ENCODE measurements at places on chromosomes 1 and 21.

DNA sequence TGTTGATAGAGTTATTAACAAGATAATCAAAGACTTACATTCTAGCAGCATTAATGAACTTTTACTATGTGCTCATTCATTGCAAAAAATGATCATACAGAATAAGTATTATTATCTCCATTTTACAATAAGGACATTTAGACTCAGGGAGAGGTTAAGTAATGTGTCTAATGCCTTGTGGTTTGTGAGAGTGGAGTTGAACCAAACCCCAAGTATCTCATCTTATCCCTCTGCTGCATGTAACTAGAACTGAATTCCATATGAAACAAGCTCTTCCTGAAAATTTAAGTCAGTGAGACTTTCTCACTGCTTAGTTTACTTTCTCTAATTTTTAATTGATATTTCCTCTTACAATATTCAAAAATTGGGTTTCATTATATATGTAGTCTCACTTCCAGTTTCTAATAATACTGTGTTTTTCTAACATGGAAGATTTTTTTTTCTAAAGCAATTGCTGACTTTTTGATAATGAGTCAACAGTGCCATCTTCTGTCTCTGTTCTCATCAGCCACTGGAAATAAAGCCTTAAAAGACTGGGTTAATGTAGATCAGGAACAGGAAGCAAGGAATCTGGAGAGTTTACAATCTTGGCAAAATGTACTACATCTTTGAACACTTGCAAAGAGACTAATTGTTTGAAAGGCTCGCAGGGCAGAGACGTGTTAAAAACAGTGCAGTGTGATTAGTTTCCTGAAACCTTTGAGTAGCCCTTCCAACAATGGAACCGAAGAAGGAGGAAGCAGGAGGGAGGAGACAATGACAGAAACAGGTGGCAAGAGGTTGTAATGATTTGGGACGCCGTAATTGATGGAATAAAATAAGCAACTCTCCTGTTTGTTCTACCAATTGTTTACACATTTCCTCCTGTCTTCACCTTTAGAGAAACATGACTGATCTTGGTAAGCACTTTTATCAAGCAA is 567.6 kb downstream of the MRPL39 start:
- DNase-seq = no peak

DNA sequence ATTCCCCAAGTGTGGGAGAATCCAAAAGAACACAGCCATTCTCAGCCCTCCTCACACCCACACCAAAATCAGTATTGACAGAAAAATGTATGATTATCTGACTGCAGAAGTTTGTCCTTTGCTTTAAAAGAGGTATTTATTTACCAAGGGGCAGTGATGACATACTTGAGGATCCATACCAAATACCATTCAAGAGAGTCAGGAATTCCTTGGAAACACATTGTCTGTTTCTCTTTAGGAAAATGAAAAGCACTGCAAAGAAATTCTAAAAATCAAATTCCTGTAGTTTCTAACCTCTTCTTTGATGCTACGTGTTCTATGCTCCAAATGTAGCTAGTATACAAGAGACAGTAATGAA is 509.6 kb upstream of the CXADR start:
- DNase-seq = no peak

DNA sequence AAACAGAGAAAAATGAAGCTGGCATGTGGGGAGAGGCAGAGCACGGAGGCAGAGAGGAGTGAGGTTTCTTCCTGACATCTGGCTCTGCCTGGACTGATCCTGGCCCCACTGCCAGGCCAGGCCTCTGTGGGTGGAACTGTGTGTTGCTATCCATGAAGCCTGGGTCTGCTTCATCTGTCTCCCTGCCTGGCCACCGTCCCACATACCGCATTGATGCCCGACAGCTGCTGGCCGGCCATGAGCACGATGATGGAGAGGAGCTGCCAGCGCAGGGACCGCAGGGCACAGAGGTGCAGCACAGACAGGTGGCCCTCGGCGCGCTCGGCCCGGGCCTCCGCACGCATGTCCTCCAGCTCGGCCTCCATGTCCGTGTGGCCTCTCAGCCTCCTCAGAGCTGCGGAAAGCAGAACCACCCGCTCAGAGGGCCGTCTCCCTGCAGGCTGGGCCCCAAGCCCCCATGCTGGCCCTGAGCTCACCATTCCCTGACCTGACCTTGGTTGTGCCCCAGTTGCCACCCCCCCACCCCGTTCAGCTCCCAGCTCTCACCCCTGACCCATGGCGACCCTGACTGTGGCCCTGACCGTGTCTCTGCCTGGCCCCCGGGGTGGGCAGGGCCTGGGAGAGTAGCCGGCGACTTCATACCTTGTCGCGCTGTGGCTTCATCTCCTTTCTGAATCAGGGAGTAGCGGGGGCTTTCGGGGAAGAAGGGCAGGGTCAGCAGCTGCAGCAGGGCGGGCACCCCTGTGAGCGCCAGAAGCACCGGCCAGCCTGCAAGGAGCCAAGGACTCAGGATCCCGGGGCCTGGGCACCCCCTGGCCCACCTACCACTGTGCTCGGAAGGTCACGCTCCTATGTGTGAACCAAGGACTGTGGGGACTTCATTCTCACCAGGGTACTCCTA is 11.5 kb downstream of the SLC2A7 start:
- no peak for DNase-seq

DNA sequence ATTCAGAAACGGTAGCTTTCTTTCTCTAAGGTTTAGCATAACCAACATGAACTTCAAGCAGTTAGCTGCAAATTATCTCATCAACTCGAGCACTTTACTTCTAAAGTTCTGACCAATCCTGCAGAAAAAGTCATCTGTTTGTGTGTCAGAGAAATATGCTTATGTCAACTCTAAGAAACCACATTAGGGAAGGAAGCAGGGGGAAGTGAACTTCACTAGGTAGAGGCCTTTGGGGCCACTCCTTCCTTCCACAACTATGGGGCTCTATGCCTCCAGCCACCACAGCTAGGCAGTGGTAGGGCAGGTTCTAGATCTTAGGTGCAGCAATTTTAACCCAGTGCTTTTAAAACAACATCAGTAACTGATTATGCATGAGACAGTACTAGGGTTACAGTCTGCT is 375.9 kb downstream of the DSCAM start:
- DNase-seq = no peak

DNA sequence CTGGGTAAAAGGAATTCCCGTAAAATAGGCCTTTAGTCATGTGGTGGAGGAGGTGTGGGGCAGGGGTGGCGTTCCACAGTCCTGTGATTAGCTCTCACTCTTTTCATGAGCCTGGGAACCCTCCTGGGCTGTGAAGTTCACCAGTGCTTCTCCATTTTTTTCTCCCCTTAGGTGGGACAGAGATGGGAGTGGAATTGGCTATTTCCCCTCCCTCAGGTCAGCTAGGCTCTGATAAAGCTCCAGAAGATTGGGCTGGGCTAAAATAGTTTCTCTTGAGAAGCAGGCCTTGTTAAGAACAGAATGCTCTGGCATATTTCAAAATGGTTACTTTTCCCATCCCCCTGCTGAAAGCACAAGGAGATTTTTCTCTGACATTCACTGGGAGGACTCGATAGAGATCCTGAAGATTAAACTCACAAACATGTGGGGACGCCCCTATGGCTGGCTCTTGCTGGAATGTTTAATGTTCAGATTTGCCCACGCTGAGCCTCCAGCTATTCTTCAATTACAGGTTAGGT is 33.4 kb upstream of the SLC2A1 start:
- no peak for DNase-seq

- peak; percentile 13 for DNase-seq
Observed at GRCh38 chr1:7478809-7479499, 292.1 kb upstream of the VAMP3 start.

- DNase-seq = no peak
Observed at GRCh38 chr21:44700101-44701022, 3.4 kb downstream of the KRTAP10-12 start.

DNA sequence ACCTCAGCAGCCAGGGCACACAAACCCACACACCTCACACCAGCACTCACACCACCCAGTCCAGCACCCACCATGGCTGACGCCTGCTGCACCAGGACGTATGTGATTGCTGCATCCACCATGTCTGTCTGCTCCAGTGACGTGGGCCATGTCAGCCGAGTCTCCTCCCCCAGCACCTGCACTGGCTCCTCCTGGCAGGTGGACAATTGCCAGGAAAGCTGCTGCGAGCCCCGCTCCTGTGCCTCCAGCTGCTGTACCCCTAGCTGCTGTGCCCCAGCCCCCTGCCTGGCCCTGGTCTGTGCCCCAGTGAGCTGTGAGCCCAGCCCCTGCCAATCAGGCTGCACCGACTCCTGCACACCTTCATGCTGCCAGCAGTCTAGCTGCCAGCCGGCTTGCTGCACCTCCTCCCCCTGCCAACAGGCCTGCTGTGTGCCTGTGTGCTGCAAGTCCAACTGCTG is at the start of gene KRTAP10-8:
Gene KRTAP10-8 (plus strand): TSS at position 51 of the 458 bp plus-strand sequence. CDS start 22 bp downstream, at position 73.
- no peak for DNase-seq

GRCh38 chr1:91883470-91883869 is 2.5 kb downstream of the TGFBR3 start:
- no peak for DNase-seq
